Fibroblast of skin of right quadriceps (primary cell): ENCODE measurements at places on chromosomes 1 and 21.

DNA sequence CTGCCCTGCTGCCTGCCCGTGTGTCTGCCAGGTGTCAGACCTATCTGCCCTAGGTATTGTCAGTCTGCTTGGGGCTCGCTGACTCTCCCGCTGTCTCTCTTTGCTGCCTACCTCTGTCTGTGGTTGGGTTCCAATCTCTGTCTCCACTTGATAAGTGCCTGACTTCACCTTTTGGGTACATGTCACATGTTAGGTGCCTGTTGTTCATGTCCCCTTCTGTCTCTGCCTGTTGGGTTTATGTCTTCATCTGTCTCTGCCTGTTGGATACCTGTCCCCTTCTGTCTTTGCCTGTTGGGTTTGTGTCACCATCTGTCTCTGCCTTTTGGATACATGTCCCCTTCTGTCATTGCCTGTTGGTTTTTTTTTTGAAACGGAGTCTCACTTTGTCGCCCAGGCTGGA is 14.6 kb downstream of the RPS6KA1 start:
- no peak for DNase-seq

DNA sequence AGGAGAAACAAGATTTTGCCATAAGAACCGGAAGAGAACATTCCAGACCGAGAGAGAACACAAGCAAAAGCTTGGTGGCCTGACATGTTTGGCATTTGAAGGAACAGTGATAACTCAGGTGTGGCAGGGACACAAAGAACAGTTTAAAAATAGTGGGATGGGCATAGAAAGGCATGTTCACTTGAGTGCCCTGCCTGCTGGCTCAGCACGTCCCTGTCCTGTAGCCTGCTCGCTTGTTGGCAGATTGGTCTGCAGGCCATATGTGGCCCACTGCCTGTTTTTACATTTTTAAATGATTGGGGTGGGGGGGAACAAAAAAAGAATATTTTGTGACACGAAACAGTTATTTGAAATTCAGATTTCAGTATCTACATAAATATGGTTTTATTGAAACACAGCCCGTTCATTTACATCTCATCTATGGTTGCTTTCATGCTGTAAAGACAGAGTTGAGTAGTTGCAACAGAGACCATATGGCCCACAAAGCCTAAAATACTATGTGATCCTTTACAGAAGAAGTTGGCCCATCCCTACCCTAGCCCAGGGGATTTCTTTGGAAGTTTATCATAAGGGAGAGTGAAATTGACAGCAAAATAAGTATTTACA is 100.7 kb downstream of the RGL1 start:
- no peak for DNase-seq

DNA sequence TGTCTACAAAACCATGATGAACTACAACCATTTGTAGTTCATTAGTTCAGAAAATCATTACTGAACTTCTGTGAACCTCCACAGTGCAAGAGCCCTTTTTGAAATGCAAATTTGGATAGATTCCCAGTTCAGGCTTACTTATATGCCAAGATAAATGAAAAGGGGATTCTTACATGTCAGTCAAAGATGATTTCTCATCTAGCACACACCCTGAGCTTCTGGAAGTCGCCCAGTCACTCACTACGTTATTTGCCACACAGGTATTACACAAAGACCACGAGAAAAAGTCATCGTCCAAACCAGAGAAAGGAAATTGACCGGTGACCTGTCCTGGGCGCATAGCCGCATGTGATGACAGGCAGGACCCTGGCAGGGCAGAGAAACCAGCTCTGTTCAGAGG is 41.8 kb downstream of the ETS2 start:
- peak; percentile 58 for DNase-seq

DNA sequence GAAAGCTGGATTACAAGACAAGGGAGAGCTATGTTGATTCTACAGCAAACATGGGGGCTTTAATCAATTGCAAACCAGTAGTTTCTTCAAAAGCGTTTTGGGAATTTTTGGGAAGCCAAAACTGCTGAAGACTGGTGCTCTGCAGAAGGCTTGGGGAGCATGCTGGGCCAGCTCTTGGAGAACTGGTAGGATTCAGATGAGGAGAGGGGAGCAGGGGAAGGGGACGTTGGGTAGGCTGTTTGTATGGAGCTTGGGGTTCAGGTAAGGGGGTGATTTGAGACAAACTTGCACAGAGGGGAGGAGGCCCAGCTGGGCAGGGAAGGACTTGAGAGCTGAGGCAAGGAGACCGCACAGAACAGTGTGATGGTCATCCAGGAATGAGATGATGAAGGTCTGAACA is 2.6 kb upstream of the MYOG start:
- no peak for DNase-seq

DNA sequence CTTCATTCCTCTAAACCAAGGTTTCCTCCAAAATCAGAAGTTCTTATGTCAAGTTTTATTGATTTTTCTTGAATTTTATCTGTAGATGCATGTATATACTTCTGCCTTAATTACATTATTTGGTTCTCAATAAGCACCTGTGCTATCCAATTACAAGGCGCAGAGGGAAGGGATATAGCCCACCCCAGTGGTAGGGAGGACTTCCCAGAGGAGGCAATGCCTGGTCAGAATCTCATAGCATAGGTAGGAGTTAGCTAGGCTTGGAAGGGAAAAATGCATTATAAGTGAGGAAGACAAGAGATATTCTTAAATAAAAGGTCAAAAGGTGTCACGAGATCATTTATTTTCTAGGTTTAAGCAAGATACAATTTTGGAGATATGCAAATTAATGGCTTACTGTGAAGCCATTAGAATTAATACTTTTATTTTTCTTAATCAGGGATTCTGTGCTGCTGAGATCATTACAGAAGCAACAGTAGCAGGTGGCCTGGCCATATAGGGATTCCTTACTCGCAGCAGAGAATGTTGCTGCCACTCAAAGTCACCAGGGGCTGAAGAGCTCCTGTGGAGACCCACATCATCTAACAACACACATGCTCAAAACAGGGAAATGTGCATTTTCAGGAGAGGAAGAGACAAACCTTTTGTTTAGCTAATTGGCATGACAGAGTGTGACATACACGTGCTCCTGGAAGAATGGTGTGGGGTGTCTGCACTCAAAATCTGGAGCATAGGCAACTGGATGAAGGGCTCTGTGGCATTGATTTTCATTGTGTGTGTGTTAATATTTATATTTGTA is 178.3 kb downstream of the ATG4C start:
- no peak for DNase-seq

- DNase-seq: no peak
These were observed 17.7 kb upstream of the ADGRB2 start for GRCh38 chr1:31781756-31782371.

DNA sequence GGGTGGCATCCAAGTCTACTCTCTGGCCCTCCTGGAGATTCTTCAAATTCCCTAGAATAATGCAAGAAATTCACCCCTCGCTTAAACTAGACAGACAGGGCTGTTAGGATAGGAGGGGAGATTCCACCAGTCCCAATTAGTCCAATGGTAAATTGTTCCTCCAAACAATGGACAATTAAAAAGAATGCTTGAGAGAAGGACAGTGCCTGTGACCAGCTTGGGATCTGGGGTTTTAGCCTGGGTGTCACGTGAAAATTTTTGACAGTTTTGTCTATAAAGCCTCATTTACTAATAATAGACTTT is 177.7 kb upstream of the RAB4A start:
- DNase-seq: no peak

GRCh38 chr1:16727190-16728111 is 12.9 kb upstream of the RNU1-4 start:
- peak; percentile 63 for DNase-seq

DNA sequence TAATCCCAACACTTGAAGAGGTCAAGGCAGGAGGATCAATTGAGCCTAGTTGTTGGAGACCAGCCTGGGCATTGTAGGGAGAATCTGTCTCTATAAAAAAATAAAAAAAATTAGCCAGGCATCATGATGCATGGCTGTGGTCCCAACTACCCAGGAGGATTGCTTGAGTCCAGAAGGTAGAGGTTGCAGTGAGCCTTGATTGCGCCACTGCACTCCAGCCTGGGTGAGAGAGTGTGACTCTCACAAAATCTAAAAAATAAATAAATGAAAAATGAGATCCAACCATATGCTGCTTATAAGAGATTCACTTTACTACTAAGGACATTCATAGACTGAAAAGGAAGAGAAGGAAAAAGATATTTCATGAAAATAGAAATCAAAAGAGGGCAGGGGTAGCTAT is 47.1 kb upstream of the HP1BP3 start:
- DNase-seq: no peak

- DNase-seq: peak; percentile 8
These were observed 75.1 kb upstream of the NEGR1 start for GRCh38 chr1:72357411-72357810.

GRCh38 chr1:19220991-19221390 is 10.9 kb upstream of the UBR4 start:
- DNase-seq: no peak

DNA sequence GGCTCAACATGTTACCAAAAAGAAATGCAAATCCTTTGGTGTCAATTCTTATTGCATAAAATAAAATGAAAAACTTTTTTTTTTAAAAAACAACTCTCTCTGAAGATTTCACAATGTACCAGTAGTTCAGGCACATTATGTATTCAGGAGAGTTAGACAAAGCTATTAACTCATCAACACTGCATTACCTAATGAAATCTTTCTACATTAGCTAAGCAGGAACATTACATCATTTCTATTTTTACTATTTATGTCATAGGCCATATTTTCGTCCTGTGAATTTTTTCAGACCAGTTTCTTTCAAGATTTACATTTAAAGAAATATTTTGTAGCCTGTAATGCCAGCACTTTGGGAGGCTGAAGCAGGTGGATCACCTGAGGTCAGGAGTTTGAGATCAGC is 366.2 kb downstream of the USH2A start:
- no peak for DNase-seq

- DNase-seq: no peak
These were observed 1.8 kb downstream of the TNFRSF1B start for GRCh38 chr1:12168451-12169160.

DNA sequence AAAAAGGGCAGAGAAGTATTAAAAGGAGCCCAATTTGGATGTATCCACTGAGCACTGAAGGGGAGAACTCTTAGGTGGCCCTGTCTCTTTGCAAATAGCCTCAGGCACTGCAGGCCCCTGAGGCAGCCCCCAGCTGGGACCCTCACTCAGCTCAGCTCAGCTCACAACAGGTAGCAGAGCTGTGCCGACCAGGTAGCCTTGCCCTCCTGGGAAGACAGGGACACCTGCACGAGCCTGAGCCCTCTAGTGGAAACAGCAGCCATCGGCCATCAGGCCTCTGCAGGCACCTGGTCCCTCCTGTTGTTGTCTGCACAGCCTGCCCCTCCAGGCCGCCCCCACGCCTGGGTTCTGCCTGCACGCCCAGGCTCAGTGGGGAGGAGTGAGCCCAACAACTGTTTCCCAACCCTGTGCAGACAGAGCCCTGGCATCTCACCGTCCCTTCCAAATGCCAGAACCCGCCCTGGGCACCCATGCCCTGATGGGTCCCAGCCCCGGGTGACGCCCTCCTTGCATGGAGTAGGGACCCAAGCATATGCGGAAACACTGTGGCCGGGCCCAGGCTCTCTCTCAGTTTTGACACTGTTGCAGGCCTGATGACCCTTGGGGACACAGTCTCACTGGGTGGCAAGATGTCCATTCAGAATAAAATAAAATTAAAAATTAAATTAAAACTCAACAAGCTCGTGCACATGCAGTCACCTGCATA is 60.0 kb upstream of the AJAP1 start:
- no peak for DNase-seq

DNA sequence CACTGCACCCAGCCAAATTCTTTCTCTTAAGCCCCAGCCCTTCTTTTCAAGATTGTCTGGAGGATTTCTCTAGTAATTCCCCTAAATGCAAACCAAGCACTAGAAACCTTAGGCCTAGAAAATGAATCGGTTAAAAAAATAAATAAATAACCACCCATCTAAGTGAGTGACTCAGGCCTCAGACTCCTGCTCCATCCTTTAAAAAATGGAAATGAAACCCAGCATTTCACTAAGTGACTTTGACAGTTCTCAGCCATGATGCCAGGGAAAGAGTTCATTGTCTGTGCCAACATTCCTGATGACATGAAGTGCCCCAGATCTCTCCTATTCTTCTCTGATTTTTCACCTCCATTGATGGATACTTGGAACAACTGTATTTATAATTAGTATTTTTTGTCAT is 415.2 kb upstream of the DAB1 start:
- DNase-seq: peak; percentile 45

DNA sequence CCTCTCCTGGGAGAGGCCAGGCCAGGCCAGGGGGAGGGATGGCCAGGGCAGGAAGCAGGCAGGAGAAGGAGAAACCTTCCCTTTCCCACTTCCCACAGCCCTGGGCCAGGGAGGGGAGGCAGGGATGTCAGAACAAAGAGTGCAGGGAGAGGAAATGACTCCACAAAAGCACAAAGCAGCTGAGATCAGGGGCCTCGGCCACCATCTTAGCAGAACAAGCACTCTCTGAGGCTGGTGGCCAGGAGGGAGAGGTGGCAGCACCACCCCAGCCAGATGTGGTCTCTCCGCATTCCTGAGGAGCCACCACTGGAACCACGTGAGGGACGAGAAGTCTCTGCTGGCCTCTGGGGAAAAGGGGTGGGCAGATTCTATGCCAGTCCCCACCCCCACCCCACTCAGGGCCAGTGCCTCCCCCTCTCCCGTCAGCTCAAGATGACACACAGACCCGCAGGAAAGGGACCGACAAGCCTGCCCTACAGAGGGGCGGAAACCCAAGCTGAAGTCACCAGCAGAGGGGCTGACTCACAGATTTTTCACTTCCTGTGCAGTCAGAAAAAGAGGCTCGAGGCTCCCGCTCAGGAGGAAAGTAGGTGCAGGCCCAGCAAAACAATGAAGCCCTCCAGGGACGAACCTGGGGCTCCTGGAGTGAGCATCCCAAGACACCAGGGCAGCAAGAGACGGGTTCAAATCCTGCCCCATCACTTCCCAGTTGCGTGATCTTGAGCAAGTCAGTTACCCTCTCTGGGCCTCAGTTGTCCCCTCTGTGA is 24.1 kb upstream of the ALDH4A1 start:
- peak; percentile 96 for DNase-seq

- no peak for DNase-seq
These were observed 7.7 kb upstream of the GPATCH4 start for GRCh38 chr1:156608981-156609380.
